ENCODE measurements at places on chromosomes 7 and 10. TPM values are rescaled to one million over a fixed set of nuclear protein-coding genes. Genes with fewer than 3 reads are reported as not detected.

COBL gene
- total RNA-seq, result 3.8 TPM

- no peak for DNase-seq
Measured at GRCh38 chr7:46029111-46029704, 108.1 kb upstream of the IGFBP3 start.

LIPF gene
- 0.27 TPM for total RNA-seq

TAS2R39 gene
- total RNA-seq, result not detected

GRCh38 chr7:91780521-91780920, 100.0 kb downstream of the MTERF1 start:
- DNase-seq, result no peak

DNA sequence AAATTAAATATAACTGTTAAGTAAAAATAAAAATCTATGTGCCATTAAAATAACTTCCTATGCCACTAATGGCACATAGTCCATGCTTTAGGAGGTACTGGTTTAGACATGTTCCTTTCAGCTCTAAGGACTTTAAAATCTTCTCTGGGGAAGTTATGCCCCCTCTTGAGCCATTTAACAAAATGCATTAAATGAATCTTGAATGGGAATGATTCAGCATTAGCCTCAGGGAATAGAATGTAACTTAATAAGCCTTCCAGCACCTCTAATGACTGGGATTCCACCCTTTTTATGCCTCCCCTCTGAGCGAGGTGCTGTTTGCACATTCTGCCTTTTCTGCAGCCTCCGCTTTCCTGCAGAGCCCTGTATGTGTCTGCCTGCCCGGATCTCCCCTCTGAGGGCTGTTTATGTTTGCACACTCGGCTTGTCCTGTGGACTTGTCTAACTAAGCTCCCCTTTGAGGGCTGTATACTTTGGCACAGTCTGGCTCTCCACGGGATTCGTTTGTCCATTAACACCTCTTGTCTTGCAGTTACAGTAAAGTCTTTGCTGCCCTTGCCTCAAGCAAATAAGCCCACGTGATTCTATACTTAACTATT, 108.4 kb upstream of the HPS1 start:
- no peak for DNase-seq
